Inflammatory macrophage (primary cell): ENCODE measurements at places on chromosomes 3 and 15.

GRCh38 chr3:74550686-74551085, 63.8 kb downstream of the CNTN3 start:
- no peak for DNase-seq

GRCh38 chr15:47401427-47401826, 315.9 kb upstream of the SEMA6D start:
- DNase-seq, result peak; percentile 25

DNA sequence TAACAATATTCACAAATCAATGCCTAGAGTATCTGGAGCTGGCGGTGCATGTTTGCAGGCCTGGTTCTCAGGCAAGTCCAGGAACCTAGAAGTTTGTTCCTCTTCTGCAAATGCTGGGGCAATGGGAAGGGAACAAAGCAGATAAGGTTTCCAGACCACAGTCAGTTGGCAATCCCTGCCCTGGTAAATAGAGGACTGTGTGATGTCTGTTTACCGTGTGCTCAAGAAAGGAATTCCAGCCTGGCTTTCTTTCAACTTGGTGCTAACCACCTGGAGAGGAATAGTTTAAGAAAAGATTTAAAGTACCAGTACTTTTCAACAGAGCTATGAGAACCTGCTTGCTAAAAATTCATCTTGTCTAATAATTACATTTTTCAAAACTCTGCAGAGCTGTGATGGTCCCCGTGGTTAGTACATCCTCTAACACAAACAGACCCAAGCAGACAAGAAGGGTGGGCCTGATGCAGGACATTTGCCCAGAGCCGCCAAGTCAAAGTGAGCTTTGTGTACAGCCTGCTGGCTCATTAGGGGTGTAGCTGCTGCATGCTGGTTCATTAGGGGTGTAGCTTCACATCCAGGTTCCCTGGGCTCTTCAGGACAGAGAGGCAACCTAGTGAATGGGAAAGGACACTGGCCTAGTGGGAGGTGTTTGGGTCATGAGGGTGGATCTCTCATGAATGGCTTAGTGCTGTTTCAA, 220.5 kb downstream of the SQOR start:
- no peak for DNase-seq

- no peak for DNase-seq
Observed at GRCh38 chr15:27782125-27782524, 317.0 kb downstream of the OCA2 start.

- peak; percentile 8 for DNase-seq
Observed at GRCh38 chr3:51819709-51820406, 40.8 kb upstream of the IQCF6 start.

- no peak for DNase-seq
Observed at GRCh38 chr15:47432826-47433225, 284.5 kb upstream of the SEMA6D start.

DNA sequence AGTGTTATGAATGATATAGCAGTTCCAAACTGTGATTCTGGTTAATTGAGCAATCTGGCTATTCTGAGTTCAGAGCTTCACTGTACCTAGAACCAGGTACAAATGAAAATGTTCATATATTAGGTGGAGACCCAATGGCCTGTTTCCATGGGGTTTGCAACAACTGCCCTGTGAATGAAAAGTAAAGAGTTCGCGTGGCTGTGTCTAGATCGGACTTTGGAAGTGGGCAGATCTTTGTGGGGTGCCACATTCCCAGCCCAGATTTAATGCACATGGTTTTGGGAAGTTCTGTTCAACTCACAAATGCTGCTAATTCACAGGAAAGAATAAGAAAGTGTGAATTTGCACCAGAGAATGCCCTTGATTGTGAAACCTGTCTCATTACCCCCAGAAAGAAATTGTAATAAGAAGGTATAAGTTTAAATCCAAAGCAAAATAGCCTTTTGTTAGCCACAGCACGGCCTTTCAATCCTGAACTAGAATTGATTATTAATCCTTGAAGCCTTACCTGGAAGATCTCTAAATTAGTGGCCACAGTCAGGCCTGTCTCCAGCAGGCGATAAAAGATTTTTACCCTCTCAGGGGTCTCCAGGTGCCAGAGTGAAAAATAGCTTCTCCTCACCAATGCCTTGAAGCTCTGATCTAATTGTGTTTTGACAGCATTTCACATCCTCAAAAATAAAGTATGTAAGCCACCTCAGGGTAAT, 22.6 kb downstream of the WHAMM start:
- no peak for DNase-seq

DNA sequence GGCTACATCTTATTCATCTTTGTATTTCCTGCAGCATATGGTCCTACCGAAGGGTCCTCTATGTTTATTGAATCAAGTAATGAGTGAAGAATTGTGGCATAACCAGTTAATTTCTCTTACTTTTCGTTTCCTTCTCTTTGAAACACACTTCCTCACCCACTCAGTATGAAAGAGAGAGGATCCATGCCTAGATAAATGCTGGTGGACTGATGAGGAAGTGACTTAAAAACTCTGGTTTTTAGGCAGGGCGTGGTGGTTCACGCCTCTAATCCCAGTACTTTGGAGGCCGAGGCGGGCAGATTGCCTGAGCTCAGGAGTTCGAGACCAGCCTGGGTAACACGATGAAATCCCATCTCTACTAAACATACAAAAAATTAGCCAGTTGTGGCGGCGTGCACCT, 2.2 kb upstream of the MB21D2 start:
- peak; percentile 63 for DNase-seq

DNA sequence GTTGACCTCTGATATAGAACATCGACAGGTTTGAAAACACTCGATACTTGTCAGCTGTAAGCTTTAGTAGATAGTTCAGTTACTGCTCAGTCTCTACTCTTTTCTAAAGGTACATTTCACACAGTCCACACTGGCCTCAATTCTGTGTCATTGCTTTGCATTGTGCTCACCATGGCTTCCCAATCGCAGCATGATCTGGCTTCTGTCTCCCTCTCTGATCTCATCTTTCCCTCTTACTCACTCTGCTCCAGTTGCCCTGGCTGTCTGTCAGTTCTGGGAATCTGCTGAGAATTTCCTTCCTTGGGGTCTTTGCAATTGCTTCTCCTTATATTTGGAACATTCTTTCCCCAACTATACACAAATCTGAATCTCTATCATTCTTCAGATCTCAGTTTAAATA, 80.6 kb downstream of the GTF2E1 start:
- DNase-seq, result no peak

GRCh38 chr3:190513409-190514370, at the start of gene IL1RAP:
Gene IL1RAP, plus strand, starts transcription at chr3:190514085. Its CDS starts 50,205 bp downstream, at chr3:190564290.
- peak; percentile 96 for DNase-seq

DNA sequence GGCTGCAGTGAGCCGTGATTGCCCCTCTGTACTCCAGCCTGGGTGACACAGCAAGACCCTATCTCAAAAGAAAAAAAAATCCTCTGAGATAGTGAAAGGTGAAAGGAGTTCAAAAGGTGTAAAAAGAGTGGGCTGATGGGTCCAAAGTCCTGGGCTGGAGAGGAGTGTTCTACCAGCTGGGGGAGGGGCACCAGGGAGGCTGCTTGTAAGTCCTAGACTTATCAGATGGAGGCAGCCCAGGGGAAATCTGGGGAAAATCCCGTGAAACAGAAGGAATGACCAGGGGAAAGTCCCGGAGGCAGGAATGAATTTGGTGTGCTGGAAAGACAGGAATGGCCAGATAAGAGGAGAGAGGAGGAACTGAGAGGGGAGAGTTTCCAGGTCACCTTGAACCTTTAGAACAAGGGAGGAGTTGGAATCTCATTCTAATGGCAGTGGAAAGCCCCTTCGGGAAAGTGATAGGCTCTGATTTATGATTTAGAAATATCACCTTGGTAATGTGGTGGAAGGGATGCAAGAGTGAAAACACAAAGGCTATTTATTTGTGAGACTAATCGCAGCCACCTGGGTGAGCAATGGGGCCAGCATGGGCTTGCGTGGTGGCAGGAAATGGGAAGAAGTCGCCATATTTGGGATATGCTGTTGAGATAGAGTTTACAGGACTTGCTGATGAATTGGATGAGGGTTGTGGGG, 23.4 kb upstream of the PPP4R2 start:
- no peak for DNase-seq

- DNase-seq, result no peak
Observed at GRCh38 chr3:177371888-177372287, 174.6 kb upstream of the TBL1XR1 start.

GRCh38 chr3:38994251-38994650, 57.5 kb downstream of the SCN11A start:
- DNase-seq, result no peak

- DNase-seq, result peak; percentile 21
Observed at GRCh38 chr3:127671523-127672428, 976 bp upstream of the ABTB1 start.
